Activated T-helper 2 cell treated with anti-CD3 and anti-CD28 coated beads, Interferon-gamma antibody, Interleukin-2, Interleukin-4, amounts not matched to agents 10 μg/mL and 5 μg/mL and 100 μg/mL, durations not matched to agents 14 hours and 24 hours and 36 hours (primary cell): ENCODE measurements at places on chromosomes 11 and 22. TPM values are rescaled to one million over a fixed set of nuclear protein-coding genes. Genes with fewer than 3 reads are reported as not detected.

C11orf91 gene
- not detected in 2 replicates for total RNA-seq

MUC5AC gene
- total RNA-seq = not detected in 2 replicates

IFITM10 gene
- total RNA-seq = 0.14 and 0.34 TPM in 2 replicates

OR56A1 gene
- not detected in 2 replicates for total RNA-seq

TPBGL gene
- total RNA-seq = 0.25 and 0.32 TPM in 2 replicates

CDHR5 gene
- not detected in 2 replicates for total RNA-seq

- no peak for DNase-seq
Observed at GRCh38 chr11:61983419-61983818, 16.0 kb upstream of the FTH1 start.

GRCh38 chr11:33690290-33691065 lies 10.1 kb downstream of the C11orf91 start:
- no peak for DNase-seq

GRCh38 chr11:116211147-116211546 lies 561.6 kb downstream of the BUD13 start:
- no peak for DNase-seq

GRCh38 chr22:32844251-32844650 lies 42.7 kb downstream of the TIMP3 start:
- DNase-seq = no peak

DNA sequence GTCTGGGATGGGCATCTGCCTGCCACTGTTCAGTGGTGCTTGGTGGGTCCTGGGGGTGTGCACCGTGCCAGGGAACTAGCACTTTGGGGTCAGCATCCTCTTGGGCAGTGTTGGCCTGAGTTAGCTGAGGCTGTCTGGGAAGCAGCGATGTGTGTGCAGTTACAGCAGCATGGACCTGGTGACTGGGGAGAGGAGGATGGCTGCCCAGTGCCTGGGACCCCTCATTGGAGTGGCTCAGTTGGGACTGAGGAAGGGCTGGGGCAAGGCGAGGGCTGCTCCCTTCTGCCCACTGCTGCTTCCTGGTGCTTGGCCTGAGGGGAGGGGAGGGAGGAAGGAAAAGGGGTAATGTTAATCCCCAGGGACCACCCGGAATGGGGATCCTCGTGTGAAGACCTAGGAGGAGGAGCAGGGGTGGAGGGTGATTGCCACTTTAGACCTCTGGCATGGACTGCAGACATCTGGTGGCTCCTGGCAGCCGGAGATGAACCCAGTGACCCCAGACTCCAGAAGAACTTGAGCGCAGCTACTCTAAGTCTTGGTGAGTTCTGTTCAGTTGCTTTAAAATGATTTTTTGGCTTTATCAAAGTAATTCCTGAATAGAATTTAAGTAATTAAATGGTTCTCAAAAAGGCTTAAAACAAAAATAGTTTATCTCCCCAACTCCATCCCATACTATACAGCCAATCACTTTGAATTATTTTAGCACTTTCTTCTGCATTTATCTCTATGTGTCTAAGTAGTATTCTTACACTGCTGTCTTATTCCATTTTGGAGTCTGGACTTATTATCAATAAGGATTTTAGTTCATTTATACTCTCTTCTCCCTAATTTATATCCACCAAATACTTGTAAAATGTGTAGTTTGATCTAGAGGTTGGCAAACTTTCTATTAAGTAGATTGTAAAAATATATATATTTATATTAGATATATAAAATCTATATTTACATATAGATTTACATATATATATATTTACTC lies 15.4 kb upstream of the TMEM191C start:
- no peak for DNase-seq

DNA sequence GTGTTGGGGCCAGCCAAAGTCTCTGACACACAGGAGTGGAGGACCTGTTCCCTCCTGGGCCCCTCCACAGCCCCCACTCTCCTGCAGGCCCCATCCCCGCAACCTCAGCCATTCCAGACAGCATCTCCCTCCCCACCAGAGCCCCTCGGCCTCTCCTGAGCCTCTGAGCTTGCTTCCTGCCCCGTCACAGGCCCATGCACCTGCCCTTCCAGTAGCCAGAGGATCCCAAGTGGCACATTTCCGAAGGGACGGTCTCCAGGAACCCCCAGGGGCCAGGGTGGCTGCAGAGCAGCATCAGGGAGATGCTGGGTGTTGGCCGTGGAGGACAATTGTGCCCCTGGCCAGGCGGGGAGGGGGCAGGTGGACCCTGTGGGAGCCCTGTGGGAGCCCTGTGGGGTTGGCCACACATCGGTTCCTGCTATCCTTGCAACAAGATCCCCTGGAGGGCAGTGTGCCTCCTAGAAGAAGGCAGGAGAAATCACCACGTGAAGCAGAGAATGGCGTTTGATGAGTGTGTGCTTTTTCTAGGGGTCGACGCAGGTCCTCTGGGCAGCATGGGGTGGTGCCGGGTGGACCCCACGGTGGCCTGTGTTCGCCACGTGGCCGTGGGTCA lies 45.3 kb upstream of the PPARA start:
- no peak for DNase-seq

DNA sequence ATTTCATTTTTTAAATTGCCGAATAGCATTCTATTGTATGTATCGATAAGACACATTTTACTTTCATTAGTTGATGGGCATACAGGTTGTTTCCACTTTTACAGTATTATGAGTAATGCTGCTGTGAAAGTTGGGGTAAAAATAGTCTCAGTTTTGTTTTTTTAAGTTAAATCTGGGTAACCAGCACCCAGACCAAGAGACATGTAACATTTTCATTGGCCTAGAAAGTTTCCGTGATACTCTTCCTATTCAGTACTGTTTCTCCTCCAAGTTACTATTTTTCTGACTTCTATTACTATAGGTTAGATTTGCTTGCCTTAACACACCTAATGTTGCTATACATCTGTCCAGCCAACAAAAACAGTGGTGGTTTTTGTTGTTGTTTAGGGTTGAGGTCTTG lies 12.3 kb downstream of the IPO7 start:
- DNase-seq = no peak

DNA sequence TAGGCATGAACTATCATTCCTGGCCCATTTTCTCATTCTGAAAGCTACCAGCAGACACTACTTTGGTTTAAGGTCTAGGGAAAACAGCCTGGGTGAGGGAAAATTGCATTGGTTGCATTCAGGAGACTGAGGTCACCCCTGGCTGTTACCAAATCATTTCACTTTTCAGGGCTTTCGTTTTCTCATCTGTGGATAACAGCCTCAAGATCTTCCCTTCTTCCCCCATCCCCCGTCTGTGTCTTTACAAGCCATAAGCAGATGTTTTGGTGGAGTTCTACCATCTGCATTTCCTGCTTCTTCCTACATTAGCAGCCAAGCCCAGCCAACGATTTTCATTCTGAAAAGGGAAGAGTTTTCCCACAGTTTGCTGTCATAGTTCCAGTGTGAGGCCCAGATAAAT lies 130.4 kb downstream of the HIPK3 start:
- no peak for DNase-seq
